ENCODE measurements at places on chromosomes 11 and 22. TPM values are rescaled to one million over a fixed set of nuclear protein-coding genes. Genes with fewer than 3 reads are reported as not detected.
A peak's percentile ranks its signal among the peaks of the same experiment; 100 is the strongest.

GRCh38 chr11:110176366-110177085 is 83.3 kb downstream of the ZC3H12C start:
- no peak for DNase-seq

- DNase-seq, result no peak
Observed at GRCh38 chr11:33412241-33412640, 155.1 kb downstream of the HIPK3 start.

DNA sequence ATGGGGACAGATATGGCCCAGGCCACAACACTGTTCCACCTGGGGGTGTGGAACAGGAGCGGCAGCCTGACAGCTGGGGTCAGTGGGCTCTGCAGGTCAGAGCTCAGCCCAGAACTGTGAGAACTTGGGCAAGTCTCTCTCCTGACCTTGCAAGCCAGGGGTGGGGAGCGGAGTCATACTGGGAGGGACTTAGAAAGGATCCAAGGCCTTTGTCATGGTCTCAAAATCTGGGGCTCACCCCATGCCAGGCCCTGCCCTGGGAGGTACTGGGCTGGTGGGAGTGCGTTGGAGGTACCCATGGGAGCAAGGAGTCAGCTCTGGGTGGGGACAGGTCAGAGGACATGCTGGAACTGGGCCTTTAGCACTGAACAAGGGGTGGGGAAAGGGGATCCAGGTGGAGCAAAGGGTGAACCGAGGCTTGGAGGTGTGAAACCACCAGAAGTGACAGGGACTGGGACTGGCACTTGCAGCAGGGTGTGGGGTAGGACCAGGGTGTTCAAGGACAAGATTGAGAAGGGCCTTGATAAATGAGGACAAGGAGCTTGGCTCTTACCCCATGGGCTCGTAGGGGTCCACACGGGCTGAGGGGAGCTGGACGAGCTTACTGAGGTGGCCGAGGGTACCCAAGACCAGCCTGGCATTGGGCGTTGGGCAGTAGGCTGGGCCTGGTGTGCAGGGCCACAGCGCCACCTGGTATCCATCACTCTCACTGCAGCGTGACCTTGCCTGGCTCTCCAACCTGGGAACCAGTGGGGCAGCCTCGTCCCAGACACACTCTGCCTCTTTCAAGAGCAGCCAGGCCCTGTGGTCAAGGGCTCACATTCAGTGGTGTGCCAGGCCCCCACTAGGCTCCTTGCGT is 7.4 kb upstream of the PMM1 start:
- DNase-seq, result peak; percentile 49

GRCh38 chr22:37599153-37599552 is 9.5 kb upstream of the GGA1 start:
- DNase-seq, result no peak

The RFPL2 gene
- total RNA-seq, result not detected

The SCARF2 gene
- 23.1 TPM for total RNA-seq

The HTR3A gene
- 4.6 TPM for total RNA-seq

DNA sequence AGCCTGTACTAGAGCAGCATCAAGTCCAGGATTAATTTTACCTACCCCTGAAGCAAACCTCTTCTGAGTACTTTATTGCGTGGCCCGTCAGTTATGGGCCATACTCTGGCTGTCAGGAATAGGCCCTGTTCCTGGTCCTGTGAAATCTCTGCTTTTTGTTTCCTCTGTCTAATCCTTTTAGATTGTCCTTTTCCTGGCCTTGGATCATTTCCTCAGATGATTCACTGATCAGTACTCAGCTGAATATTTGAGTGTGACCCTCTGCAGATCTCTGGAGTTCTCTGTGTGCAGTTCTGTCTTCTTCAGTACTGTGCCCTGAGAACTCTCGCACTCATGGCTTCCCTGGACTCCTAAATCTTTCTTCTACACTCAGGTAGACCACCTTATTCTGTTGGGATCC is 123.5 kb downstream of the UVRAG start:
- no peak for DNase-seq

- DNase-seq, result no peak
Observed at GRCh38 chr11:31922450-31922849, 111.3 kb upstream of the PAX6 start.

DNA sequence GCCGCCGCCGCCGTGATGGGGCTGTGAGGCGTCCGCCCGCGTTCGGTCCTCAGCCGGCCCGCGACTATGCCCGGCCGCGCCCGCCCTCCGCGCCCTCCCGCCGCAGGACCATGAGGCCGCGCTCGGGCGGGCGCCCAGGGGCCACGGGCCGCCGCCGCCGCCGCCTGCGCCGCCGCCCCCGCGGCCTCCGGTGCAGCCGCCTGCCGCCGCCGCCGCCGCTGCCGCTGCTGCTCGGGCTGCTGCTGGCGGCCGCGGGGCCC is 215 bp downstream of the ZNRF3 start:
- DNase-seq, result no peak

DNA sequence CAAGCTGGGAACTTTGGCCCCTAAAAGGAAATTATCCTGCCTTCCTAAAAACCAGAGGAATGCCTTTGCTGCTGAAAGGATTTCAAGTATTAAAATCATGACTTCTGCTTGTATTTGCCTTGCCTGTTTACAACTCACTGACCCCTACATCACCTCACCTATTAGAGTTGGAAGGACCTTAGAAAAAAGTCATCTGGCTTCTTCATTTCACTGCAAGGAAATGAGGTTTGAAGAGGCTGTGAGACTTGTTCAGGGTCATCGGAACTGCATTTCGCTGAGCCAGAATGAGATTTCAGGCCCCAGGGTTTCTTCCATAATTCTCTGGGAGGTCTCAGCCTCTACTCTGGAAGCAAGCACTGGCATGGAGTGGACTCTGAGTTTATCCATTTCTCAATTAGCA is 304.1 kb downstream of the BUD13 start:
- DNase-seq, result no peak

- no peak for DNase-seq
Observed at GRCh38 chr11:2796091-2796490, 89.5 kb downstream of the CDKN1C start.

The HIC2 gene
- total RNA-seq, result 44.3 TPM

The HSPB2 gene
- not detected for total RNA-seq

DNA sequence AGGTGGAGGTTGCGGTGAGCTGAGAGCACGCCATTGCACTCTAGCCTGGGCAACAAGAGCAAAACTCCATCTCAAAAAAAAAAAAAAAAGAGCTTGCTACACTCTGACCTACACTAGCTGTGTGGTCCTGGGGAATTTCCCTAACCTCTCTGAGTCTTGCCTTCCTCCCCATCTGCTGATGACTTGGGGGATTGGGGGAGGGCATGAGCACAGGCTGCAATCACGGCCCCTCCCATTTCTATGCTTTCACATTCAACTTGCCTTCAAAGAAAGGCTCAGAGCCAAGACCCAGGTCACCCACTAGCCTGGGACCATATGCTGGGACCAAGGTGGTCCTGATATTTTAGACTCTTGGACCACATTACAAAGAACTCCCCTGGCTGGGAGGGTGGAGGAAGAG is 39.8 kb upstream of the TEF start:
- no peak for DNase-seq

DNA sequence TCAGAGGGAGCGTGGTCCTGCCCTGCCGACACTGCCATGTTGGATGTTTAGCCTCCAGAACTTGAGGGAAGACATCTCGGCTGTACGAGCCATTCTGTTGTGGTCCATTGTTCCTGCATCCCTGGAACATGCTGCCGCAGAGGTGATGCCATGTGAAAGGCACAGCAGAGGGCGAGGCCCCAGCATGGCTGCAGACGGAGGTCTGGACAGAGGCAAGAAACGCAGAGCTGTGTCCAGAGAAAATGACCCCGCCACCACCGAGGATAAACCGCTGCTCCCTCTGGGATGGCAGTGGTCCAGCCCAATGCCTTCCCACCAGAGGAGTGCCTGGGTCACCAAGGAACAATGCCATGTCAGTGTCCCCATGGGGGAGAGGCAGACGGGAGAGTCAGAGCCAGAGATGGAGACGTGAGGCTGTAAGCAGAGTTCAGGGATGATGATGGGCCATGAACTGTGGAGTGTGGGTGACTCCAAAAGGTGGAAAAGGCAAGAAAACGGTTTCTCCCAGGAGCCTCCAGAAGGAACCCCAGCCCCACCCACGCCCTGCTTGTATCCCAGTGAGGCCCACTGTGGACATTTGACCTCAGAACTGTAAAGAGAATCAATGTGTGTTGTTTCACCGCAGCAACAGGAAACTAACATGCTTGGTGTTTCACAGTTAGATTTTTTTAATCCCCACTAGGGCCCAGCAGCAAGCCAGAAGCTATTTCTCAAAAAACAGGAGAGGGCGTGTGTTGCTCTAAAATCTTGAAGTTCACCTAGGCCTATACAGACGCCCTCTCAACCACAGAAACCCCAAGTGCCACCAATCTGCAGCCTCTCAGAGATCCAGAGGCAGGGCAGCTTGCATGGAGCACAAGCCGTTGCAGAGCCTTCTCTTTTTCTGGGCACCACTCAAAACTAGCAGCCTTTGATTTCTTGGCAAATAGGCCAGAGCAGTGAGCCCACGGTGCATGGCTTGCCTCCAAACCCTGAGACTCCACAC is 1422.9 kb downstream of the TBC1D22A start:
- DNase-seq, result no peak

DNA sequence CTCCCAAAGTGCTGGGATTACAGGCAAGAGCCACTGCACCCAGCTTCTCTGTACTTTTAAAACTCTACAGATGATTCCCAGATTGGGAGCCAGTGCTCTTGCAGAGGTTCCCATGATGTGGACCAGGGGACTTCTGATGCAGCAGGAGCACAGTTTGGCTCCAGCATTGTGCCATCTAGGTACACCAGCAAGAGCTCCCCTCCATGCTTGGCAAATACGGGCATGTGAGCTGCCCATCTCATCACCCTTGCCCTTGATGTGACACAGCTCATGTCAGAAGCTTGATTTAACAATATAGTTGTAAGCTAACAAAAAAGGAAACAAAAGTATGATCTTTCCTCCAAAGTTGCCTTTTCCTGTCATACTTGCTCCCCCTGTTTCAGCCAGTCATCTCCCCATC is 28.7 kb downstream of the SNU13 start:
- DNase-seq, result no peak

The CNTF gene
- total RNA-seq, result 4.4 TPM

DNA sequence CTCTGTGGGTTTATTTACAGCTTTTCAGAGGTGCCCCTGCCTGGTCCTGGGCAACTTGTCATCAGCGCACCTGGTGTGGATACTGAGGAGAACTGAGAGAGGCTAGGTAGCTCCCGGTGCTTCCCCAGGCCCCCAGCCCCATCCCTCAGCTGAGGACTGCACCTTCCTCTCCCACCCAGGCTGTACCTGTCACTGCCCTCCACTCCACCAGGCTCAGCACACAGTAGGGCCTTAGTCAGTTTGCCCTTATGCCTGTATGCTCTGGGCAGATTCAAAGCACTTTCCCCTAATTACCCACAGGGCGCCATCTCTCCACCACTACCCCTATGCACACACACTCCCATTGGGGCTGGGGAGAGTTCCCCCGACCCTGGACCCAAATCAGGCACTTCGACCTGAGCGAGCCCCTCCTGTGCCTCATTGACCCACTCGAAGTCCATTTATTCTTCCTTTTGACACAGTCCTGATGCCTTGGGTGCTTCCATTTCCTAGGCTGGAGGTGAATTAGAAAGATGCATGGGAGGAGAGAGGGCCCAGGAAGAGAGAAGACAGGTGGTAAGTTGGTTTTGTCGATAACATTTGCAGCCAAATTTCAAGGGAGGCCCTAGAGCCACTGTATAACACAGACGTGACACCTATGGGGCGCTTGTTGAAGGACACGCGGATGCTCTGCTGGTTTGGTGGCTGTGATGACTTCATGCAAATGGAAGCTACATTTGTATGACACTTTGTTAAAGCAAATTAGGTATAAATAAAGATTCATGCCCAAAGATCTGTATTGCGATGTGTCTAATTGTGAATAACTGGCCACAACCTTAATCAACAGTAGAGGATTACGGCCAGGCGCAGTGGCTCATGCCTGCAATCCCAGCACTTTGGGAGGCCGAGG is 13.8 kb upstream of the PICK1 start:
- DNase-seq, result no peak

- no peak for DNase-seq
Observed at GRCh38 chr11:73154178-73154577, 12.1 kb upstream of the FCHSD2 start.

- no peak for DNase-seq
Observed at GRCh38 chr22:47344414-47344813, 582.0 kb downstream of the TBC1D22A start.

DNA sequence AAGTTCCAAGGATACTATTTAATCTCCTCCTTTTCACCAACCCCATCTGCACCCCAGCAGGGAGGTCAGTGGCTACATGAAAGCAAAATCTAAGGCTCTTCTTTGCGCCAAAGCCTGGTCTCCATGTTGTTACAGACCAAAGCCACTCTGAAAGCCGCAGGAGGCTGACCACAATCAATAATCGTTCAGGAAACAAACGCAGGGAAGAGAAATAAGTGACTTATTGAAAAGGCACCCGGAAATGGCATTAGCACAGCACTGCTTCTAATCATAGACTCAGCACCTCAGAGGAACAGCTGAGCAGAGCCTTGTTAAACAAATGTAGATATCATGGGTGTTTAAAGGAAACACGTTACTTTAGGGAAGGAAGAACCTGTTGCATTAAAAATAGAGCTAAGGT is 183.9 kb downstream of the KIRREL3 start:
- no peak for DNase-seq

- DNase-seq, result no peak
Observed at GRCh38 chr11:118921121-118921928, 4.4 kb downstream of the BCL9L start.

- DNase-seq, result no peak
Observed at GRCh38 chr22:36373258-36373579, 14.5 kb downstream of the MYH9 start.

DNA sequence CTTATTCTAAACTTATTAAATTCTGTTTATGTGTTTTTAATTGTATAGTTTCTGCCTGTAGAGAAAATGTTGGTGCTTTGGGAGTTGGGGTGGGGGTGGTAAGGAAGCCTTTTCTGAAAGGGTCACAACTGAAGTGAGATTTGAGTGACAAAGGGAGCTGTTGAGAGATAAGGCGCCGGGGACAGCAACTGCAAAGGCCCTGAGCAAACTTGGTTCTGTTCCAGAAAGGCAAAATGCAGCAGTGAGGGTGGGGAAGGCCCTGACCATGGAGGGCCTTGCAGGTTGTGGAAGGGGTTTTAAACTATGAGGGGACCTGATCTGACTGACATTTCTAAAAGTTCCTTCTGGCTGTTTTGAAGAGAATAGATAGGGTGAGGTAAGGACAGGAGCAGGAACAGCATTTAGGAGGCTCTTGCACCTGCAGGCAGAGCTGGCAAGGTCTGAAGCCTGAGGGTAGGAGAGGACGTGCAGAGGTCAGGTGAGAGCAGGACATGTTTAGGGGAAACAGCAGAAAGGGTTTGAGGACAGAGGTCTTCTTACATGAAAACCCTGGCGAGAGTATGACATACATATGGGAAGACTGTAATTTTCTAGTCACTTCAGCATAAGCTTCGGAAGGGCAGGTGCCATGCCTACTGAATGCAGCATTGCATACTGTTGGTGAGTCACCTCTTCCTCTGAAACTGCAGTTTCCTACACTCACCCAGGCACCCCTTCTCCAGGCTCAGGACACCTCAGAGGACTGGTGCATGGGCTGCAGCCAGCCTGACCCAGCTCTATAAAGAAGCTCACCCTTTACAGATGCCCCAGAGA is 190.7 kb downstream of the SNX19 start:
- no peak for DNase-seq
